GM04503 (cell line): ENCODE measurements at places on chromosomes 12 and 14.
A peak's percentile ranks its signal among the peaks of the same experiment; 100 is the strongest.

GRCh38 chr14:65495196-65495595 is 82.7 kb downstream of the FUT8 start:
- DNase-seq = no peak

GRCh38 chr12:104750061-104750460 is 208.0 kb downstream of the SLC41A2 start:
- no peak for DNase-seq

GRCh38 chr12:31016057-31016456 is 57.6 kb upstream of the DDX11 start:
- no peak for DNase-seq

- no peak for DNase-seq
Measured at GRCh38 chr14:55123852-55124639, 5.0 kb upstream of the LGALS3 start.

- peak; percentile 4 for DNase-seq
Measured at GRCh38 chr12:85007836-85008235, 28.2 kb downstream of the TSPAN19 start.

DNA sequence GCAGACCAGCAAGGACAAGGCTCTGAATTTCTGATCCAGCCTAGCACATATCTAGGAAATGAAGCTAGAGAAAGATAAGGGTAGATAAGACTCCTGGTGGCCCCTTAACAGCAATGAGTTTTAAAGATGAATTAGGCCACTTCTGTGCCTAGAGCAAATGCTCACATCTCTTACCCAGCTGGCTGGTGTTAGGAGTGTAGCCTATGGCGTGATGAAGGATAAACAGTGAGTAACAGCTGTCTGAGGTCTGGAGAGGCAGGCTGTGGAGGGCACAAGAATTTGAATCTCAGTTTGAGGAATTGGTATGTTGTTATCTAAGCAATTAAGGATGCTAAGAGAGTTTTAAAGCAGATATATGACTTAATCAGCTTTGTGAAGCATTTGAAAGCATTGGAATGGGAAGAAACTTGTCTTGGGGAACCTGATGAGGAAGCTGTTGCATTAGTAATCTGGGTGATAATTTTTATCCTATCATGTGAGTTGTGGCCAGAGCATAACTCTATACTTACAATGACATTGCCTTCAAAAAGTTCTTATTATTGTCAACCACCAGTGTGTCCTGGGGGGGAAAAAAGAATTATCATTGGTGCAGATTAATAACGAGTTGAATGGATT is 161.8 kb downstream of the SRGAP1 start:
- DNase-seq = no peak

DNA sequence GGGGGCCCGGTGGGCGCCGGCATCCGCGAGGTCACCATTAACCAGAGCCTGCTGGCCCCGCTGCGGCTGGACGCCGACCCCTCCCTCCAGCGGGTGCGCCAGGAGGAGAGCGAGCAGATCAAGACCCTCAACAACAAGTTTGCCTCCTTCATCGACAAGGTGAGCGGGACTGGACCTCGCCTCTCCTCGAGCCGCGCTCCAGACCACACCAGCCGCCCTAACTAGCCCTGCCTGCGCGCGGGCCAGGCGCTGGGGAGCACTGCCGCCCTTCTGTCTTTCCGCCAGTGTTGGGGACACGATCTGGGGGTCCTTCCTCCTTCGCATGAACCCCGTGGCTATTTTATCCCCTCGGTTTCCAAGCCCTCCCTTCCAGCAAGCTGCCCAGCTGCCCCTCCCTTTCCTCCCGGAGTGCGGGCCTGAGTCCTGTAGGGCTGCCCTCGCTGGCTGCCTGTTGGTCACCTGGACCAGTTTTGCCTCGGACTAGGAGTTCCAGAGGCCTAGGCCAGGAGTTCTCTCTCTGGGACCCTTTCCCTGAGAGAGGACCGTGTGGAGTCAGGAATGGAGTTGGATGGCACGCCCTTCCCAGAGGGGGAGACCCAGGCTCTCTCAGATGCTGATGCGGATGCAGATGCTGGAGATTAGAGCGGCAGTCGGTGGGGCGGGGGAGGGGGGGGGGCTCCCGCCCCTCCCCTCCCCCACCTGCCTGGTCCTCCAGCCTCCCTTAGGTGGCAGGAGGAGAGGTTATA is 592 bp downstream of the KRT7 start:
- no peak for DNase-seq

DNA sequence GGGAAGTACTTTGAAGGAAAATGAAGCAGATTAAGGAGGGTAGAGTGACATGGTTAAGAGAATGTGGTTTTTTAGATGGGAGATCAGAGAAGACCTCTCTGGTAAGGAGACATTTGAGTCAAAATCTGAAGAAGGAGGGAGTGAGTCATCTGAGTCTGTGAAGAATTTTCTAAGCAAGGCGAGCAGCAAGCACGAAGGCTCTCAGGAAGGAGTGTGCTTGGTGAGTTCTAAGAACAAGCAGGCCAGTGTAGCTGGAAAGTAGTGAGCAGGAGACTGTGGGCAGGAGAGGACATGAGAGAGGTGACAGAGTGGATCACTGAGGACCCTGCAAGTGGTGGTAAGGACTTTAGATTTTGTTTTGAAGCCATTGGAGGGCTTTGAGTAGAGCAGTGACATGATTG is 76.3 kb upstream of the FUT8 start:
- DNase-seq = peak; percentile 47

GRCh38 chr12:114697741-114698565 is 14.0 kb upstream of the TBX3 start:
- DNase-seq = no peak

DNA sequence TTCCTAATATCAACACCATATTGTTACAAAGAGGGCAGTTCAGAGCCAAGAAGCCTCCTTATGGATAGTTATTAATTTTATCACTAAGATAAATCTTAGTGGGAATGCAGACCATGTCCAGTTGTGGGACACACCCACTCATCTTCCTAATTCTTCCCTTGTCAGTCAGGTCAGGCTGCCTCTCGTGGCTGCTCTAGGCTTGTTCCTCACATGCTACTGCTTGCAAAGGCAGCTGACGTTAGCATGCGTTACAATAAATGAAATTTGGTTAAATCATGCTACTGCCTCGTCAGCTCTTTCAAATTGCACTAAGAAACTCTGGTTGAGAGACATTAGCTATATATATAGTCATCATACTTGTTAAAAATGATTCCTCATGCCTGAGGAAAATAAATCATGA is 108.4 kb downstream of the CAND1 start:
- DNase-seq = no peak

GRCh38 chr14:67335781-67336180 is 23.8 kb downstream of the ATP6V1D start:
- DNase-seq = no peak

DNA sequence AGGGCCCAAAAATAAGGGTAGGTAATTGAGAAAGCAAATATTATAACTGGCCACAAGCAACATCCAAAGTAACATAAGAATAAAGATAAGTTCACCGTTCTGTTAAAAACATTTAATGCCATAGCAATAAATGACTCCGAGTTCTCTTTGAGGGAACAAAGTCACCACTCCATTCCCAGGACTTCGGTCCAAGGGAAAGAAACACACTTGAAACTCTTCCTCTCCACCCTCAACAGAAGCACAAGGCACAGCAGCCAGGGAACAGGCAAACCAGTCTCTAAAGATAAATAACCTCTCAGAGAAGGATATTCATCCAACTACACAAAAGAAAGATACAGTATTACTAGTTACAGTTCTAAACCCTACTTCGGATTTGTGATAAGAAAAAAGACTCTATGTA is 2.5 kb downstream of the SETD3 start:
- DNase-seq = no peak

DNA sequence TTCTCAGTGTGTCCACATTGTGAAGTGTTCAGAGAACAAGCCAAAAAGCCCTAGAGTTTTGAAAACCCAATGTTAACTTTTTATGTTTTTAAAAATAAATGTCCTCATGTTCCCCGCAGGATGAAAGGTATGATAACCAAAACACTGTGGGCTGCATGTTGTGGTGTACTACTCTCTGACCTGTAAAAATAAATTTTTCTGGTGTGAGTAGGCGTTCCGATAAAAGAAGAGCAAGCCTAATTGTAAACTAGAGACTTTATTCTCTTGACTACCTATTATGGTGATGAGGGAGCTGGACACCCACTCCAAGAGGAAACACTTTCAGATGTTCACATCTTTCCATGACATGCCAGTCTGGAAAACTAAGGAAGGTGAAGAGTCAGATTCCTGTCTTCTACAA is 18.2 kb downstream of the PTGER2 start:
- DNase-seq = no peak

- DNase-seq = no peak
Measured at GRCh38 chr12:95416111-95416636, 57.8 kb upstream of the METAP2 start.

DNA sequence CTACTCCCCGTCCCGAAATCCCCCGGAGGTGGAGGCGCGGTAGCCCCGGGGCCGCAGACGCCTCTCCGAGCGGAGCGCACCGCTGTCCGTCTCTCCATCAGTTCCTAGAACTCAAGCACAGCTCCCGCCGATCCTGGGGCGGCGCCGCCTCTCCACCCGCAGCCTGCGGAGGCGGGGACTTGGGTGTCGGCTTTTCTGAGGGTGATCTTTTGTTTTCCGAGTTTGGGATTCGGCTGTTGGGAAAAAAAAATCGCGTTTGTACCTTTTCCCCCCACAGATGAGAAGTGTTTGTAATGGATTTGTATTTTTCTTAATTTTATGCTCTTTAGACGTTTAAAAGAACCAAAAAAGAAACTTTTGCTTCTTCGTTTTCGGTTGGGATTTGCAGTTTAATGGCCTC is 26.6 kb downstream of the LRCOL1 start:
- DNase-seq = no peak
